ENCODE measurements at places on chromosomes 7 and 10.
A peak's percentile ranks its signal among the peaks of the same experiment; 100 is the strongest.

DNA sequence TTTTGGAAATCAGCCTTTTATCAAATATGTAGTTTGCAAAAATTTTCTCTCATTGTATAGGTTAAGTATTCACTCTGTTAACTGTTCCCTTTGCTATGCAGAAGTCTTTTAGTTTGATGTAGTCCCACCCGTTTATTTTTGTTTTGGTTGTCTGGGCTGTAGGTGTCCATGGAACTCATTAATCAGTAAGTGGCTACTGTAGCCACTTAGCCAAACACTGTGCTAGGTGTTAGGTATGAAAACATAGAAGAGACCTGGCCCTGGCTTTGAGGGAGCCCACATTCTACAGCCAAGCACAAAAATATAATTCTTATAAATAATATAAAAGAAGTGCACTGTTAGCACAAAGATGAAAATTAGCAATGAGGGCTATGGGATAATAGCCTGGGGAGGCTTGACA, 133.5 kb downstream of the ETV1 start:
- no peak for DNase-seq

DNA sequence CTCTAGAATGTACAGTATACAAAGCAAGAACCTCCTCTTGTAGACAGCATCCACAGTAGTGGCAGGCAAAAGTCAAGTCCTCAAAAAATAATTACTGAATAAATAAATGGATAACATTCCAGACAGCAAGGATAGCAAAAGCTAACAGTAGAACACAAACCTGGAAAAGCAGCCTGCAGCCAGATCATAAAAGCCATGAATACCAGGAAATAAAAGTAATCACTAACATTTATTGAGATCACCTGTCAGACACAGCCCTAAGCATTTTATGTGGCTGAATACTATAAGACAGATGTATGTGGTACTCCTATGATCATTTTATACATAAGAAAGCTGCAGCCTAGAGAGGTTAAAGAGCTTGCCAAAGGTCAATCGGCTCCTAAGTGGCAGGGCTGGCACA, 34.0 kb downstream of the CUL2 start:
- no peak for DNase-seq

DNA sequence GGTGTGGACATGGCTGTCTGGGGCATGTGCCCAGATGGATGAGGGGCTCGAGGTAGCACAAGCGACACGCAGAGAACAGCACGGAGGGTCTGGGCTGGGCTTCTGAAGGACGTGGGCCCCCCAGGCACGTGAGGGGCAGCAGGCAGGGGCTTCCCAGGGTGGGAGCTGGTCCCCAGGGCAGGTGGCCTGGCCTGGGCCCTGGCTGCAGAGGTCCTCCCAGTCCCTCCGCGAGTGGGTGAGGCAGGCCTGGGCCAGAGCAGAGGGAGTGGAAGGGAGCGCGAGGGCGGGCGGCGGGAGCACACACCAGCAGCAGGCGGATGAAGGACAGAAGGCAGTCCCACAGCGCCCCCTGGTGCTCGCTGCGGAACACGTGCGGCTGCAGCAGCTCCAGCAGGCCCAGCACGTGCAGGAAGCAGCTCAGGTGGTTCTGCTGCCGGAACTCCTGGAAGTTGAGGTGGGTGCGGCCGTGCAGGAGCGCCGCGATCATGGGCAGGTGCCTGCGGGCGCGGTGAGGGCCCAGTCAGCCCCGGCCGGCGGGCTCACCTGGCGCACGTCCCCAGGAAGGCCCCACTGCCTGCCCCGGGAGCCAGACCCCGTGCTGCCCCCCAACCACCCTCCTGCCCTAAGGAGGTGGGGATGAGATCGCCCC, 14.7 kb upstream of the MICALL2 start:
- peak; percentile 67 for DNase-seq

DNA sequence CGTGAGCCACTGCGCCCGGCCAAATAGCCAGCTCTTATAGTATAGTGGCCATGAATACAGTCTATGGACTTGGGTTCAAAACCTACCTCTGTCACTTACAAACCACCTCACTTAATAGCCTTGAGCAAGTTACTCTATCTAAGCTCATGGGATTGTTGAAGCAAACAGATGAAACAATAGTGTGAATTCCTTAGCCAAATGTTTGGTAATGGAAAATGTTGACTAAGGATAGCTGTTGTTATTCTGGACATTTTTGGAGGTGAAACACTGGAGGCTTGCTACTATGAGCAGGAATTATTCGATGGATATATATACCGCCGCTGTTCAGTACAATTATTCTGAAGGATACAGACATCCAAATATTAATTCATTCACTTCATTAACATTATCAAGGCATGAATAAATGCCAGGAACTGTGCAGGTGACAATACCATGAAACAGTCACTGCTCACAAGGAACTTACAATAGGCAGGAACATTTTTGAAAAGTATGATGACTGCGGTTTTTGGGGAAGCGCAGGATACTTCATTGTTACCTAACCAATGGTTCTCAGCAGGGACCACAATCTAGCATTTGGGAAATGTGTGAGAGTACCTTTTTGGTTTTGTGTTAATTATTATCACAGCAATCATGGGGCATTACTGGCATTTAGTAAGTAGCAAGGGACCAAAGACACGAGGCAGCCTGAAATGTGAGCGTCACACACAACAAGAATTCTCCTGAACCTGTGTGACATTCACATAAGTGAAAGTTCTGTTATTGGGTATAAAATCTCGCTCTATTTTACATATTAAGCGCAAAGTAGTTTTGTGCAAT, 55.7 kb downstream of the CUBN start:
- DNase-seq = no peak

GRCh38 chr10:46254467-46254866, 32.3 kb upstream of the ANTXRL start:
- DNase-seq = no peak

DNA sequence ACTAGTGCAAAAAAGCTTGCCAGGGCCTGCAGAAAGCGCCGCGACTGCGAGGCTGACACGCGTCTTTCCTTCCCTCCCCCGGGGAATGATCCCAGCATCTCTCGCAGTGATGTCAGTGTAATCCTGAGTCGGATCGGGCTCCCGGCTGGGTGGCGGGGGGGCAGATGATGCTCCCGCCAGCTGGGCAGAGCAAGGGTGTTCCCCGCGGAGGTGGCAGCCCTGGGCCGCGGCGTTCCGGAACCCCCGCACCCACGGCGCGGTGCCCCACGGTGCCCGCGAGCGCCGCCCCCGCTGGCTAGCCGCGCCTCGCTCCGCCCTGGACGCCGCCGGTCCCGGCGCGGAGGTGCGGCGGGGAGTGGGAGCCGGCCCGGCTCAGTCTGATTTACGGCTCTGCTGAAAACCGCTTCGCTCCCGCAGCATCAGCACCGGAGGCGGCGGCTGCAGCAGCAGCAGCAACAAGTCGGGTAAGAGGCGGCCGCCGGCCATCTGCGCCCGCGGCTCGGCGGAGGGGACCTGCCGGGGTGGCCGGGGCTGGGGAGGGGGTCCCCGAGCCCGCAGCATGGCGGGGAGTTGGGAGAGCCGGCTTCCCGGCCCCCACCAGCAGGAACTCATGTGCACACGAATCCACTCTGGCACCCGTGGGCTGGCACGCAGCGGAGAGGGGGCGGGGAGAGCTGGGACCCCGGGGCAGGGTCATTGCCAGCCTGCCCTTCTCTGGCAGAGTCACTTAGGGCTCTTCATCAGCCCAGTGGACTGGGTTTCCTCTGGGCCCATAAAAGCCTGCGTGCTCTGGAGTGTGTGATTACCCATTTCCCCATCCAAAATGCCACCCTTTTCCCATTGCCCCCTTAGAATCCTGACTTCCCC, at the start of gene ZNF365:
TSS of gene ZNF365 (plus strand) at position 375 of the 867 bp plus-strand sequence. CDS start 1,825 bp downstream, outside the sequence.
- DNase-seq = no peak

Data from stimulated activated CD8-positive, alpha-beta memory T cell treated with anti-CD3 and anti-CD28 coated beads, Interleukin-4, amount 100 ng/mL, for 4 hours (primary cell).